Endothelial cell of umbilical vein (primary cell): ENCODE measurements at places on chromosomes 4 and X. TPM values are rescaled to one million over a fixed set of nuclear protein-coding genes. Genes with fewer than 3 reads are reported as not detected.

- no peak for DNase-seq
These were observed 26.2 kb upstream of the USP46 start for GRCh38 chr4:52685316-52685715.

GRCh38 chr4:82865592-82865991 lies 25.4 kb downstream of the SEC31A start:
- DNase-seq = peak; percentile 90

DNA sequence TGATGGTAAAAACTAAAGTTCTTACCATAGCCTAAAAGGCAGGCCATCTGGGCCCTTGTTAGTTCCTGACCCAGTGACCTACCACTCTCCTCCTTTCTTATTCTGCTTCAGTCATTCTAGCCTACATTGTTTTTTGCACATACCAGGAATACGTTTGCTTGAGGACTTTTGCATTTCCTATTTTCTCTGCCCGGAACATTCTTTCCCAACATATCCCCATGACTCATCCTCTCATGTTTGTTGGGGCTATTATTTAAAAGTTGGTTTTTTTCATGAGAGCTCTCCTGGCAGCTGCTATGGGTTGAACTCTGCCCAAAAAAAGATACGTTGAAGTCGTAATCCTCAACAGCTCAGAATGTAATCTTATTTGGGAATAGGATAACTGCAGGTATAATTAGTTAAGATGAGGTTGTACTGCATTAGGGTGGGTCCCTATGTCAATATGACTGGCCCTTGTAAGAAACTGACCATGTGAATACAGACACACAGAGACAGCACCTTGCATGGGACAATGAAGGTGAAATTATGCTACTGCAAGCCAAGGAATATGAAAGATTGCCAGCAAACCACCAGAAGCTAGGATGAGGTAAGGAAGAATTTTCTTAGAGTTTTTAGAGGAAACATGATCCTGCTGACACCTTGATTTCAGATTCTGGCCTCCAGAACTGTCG lies 138.3 kb upstream of the PDHA2 start:
- DNase-seq = peak; percentile 84

GRCh38 chr4:158211222-158211621 lies 936 bp downstream of the TMEM144 start:
- DNase-seq = peak; percentile 49

GRCh38 chr4:187103351-187103750 lies 379.7 kb upstream of the FAT1 start:
- no peak for DNase-seq

SLC7A11 gene
- 79.3 and 82.7 TPM in 2 replicates for total RNA-seq
